ENCODE measurements at places on chromosomes 7 and 10.
A peak's percentile ranks its signal among the peaks of the same experiment; 100 is the strongest.

GRCh38 chr10:124066126-124066700 is 27.2 kb downstream of the CHST15 start:
- DNase-seq = no peak

DNA sequence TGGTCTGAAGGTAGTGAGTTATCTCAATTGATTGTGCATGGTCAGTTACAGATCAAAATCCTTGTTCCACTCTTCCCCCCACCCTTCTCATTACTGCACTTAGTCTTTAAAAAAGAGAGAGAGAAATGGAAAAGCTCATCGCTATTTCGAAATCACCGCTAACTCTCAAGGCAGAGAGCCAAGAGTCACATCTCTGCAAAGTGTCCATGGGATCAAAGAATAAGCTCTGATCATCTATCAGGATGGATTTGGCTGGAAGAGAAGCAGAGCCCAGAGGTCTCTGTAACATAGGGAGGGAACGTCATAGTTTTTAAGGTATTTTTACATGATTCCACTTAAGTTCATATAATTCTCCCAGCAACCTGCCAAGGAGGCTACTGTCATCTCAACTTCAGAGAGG is 30.0 kb upstream of the MYH16 start:
- DNase-seq = no peak

DNA sequence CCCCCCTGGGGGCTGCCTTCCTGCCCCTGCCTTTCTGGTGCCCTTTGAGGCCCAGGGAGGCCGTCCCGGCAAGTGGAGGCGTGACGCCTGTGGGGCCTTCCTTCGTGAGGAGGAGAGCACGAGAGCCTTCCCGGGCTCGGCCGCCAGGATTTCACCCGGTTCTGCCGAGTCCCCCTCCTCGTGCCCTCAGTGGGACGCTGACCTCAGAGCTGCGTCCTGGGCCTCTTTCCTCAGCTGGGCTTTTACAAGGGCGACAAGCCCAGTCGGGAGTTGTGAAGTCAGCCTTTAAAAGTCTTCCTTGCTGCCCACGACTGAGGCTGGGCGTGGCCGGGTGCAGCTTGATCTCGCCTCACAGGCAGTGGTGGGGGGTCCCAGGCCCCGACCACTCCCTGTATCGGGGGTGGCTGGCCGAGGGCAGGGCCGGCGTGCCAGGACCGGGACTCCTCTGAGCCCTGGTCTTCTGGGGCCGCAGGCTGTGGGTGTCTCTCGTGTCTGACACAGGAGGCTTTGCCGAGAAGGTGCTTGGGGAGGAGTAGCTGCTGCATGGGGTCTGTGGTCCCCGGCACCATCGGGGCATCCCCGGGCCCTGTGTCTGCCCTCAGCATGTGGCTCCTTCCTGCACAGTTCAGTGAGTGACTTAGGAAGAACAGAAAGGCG is 41.8 kb downstream of the FAM20C start:
- DNase-seq = no peak

DNA sequence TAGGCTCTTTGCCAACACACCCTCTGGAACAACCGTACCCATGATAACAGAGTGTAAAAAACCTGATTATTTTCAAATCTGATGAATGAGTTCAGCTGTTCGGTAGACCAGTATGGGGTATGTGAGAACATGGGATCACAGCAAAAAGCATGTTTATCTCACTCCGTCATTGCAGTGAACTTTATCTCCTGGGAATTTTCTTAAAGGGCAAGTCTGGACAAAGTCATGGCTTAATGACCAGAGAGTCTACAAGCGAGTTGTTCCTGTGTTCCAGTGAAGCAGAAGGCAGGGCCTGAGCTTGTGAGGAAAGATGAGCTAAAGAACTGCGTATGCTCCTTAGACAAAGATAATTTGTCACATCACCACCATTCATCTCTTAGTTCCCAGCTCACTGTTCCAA is 219.7 kb downstream of the TRIL start:
- no peak for DNase-seq

DNA sequence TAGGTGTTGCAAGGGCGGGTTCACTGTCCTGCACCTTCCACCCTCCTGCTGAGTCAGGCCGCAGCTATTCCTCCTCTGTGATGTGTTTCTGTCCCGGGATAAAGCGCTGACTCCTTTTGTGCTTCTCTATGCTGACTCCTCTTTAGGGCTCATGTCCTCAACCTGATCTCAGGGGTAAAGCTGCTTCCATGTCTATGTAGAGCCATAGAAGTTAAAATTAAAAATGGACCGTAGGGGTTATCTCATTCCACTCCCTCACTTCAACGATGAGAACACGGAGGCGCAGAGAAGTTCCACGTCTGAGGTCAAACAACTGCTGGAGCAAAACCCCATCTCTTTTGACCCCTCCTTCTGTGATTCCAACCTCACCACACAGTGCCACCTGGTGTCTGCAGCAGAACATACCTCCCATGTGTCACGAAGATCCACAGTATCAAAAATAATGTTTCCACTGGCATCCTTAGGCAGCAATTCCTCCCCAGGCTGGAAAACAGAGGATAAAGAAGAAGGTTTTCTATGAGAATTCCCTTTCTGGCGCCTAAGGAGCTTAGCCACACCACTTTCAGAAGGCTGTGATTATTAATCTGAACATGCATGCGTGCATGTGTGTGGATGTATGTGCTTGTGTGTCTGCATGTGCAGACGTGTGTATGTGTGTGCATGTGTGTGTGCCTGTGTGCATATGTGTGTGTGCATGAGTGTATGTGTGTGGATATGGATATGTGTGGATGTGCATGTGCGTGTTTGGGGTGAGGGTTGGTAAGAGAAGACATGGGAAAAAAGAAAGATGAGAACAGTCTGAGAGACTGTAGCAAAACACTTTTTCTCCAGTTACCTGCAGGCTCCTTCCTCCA is 81.2 kb upstream of the UCN3 start:
- DNase-seq = peak; percentile 75

- DNase-seq = no peak
Observed at GRCh38 chr10:22010539-22010938, 7.0 kb upstream of the DNAJC1 start.

DNA sequence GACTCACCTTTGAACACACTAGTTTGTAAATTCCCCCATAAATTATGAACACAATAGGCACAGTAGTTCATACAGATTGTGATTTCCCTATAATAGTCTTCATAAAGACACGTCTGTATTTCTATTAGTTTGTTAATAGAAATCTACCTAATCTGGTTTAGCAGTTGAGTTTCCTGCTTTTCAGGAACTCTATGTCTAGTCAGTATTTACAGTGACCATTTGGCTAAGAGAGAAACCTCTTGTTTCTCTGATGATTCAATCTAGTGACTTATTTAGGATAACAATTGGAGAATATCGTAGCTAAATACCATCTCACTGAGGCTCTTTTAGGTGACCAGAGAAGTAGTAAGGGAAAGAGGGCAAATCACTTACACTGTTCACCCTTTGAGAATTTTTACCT is 5.9 kb upstream of the HERPUD2 start:
- DNase-seq = no peak

DNA sequence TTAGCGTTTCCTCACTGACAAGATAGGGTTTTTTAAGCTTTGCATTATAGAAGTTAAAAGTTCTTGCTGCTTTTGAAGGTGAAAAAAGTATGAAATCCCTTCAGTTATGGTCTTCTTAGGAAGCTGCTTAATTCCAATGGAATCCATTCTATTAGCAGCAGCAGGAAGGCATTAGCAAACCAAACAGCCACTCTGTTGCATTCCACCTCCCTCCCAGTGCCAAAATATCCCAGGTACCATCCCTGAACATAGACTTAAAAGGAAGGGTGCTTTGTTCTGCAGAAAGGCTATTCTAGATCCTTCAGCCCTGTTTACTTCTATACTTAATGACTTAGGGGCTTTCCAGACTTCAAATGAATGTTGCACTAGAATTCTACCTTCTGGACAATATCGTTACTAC is 23.8 kb downstream of the ENO4 start:
- DNase-seq = no peak

DNA sequence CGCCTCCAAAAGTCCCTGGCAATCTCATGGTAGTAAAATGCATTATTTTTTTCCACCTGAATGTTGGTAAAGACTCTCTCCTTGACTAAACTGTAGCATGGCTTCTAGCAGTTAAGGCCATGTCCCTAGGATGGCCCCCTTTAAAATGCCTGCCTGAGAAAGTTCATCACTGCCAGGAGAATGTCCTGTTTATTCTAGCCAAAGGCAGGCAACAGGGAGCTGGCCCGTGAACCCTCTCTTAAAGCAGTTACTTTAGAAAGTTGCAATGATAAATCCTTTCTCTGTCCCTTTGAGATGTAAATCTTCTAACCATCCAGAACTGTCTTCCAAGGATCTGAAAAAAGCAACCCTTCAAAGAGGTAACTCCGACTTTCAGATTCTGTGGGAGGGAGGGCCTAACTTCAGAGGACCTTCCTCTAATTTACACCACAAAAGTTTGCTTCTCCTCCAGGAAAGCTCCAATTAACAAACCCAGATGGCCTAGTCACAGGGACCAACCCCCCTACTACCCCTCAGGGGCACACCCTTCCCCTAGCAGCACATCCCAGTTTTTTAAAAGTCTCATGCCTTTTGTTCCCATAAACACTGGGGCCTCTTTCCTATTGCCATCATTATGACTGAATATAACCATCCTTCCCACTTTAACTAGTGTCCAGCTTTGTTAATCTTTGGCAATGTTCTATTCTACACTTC is 5.5 kb downstream of the DNTT start:
- DNase-seq = no peak

GRCh38 chr7:30545791-30546555 is 41.3 kb upstream of the GGCT start:
- DNase-seq = no peak

- DNase-seq = no peak
Observed at GRCh38 chr10:57962839-57963238, 304.9 kb downstream of the IPMK start.

- DNase-seq = no peak
Observed at GRCh38 chr10:117001144-117001543, 3.8 kb downstream of the SHTN1 start.

DNA sequence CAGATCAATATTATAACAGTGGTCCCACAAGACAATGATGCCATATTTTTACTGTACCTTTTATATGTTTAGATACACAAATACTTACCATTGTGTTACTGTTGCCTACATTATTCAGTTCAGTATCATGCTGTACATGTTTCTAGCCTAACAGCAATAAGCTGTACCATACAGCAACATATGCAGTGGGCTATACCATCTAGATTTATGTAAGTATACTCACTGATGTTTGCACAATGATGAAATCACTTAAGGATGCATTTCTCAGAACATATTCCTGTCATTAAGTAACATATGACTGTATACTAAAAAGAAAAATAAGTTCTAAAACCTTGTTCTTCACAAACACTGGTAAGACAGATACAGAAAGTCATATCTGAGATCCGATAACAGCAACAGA is 468.6 kb upstream of the SEMA3A start:
- DNase-seq = no peak

DNA sequence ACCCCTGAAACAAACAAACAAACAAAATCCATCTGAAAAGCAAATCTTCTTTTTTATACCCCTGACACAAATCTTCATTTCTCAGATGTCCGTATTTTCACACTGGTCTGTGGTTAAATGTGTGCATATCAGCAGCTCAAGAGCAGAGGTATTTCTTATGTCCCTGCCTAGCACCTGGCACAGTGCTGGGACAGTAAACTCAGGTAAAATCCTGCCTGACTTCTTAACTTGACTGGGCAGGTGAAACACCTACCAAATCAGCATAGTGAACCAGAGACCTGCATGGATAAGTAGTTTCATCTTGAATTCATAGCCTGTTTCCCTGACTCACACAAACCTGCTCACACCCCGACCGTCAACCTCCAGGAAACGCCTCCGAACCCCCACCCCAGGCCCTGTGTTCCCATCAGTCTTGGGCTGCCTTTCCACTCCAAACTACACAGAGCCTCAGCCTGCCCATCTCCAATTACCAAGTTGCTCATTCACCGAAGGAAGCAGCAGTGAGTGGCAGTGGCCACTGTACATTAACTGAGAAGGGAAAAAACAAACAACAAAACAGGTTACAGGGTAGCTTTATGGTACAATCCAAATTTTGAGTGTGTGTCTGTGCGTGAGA is 109.9 kb downstream of the HECTD2 start:
- no peak for DNase-seq

Data from SHP77 treated with DMSO at 0.1 percent for 48 hours (cell line).